ENCODE measurements at places on chromosomes 13 and 19.

- no peak for DNase-seq
These were observed 1.9 kb downstream of the RETN start for GRCh38 chr19:7670790-7671189.

GRCh38 chr13:112874751-112875300, 94.2 kb upstream of the MCF2L start:
- no peak for DNase-seq

- DNase-seq: no peak
These were observed 2.1 kb downstream of the ZNF575 start for GRCh38 chr19:43534816-43535761.

DNA sequence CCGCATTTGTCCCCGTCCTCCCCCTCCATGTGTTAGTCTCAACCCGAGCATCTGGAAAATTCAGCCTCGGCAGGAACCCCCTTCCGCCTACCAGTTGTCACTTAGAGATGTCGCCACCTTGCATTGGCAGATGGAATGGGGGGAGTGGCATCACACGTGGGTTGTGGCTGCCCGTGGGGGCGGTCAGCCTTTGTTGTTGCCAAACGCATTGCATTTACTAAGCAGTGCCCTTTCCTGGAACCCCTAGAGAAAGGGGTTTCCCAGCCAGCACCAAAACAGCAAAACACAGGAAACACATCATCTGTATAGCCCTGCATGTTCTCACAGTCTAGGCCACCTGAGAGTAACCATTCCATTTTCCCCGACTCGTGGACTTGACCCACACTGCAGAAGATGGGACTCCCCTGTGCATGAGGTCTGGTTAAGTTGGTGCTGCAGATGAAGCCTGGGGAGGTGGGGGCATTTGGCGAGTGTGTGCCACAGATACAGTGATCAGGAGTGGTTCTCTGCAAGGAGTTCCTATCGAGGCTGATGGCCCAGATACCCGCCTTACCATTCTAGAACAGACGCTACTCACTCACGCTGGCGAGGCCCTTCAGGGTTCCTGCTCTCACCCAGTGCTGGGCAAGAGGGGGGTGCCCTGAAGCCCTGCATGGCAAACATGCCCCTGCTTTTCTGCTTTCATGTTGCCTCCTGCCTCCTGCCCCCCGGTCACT, 38.3 kb downstream of the TMED1 start:
- peak; percentile 94 for DNase-seq

DNA sequence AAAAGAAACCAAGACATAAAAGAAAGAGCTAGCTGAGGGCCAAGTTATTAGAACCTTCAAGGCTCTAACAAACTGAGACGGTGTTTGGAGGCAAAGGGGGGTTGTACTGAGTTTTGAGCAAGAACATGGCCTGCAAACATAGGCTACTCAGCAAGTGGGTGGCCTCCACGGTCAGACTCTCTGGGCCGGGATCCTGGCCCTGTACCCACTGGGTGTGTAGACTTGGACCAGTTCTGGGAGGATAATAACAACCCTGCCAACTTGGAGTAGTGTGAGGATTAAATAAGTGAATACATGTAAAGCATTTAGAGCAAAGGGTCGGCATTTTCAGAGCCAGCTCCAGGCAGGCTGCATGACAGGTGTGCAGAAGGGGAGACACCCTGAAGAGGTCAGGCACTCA, 56.1 kb upstream of the TNFRSF19 start:
- DNase-seq: no peak

DNA sequence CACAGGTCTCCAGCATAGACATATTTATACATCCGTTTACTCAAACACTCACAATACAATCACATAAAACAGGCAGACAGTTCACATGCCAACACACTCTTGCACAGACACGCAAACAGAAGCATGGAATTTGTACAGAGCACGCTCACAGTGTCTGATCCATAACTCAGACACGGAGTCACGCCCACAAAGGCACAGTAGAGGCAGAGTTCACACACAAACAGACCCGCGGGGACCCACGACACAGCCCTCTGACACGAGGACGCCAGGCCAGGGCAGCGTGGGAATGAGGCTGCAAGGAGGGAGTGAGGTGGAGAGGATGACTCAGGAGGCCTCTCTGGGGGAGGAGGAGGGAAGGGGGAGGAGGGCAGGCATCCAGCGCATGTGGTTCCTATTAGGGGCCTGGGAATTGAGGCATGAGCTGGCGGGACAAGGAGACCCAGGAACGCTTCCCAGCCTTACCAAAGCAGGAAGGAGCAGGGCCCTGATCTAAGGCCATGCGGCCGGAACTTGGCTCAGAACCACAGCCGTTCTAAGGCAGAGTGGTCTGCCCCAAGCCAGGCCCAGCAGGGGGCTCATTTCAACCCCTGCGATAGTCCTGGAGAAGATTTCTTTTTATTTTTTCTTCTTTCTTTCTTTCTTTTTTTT, 9.1 kb upstream of the OLFM2 start:
- DNase-seq: no peak

DNA sequence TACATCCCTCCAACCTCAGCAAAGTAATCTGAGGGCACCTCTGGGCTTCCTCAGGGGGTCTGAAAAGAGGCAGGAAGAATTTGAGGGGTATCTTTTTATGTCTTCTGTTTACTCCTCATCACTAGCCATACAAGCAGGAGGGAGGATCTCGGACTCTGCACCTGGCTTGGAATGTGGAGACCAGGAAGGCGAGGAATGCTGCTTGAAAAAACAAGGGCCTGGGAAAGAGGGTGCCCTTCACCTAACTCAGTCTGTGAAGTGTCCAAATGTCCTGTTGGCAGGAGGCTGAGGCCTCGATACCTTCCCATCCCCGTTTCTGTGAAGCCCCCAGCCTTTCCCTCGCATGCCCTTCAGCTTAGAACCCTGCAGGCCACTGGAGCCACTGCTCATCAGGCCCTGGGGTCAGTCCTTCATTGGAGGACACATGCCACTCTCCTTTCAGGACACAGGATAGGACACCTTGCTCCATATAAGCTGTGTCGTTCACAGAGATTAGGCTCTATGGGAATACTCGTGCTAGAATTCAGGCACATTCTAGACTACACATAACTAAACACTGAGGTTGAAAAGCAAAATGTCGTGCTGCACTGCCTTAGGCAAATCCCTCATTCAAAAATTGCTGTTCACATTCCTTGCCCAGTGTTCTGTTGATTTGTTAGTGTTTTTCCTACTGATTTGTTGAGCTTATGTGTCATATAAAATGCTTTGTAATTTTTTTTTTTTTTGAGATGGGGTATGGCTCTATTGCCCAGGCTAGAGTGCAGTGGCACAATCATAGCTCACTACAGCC, 49.7 kb downstream of the ESD start:
- no peak for DNase-seq

DNA sequence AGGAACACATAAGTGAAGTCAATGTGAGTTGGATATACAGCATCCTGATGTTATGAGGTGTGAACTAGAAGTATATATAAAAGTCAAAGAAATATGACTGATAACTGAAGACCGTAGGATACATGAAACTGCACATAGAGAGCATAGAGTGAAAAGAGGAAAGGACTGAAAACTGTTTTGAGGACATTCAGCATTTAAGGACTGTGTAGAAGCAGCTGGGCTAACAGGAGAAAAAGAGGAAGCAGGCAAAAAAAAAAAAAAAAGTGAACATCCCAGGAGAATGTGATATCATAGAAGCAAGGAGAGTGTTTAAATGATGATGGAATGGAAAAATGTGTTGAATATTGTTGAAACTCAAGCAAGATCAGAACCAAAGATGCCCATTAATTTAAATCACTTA, 363.5 kb downstream of the PCDH20 start:
- no peak for DNase-seq

- DNase-seq: no peak
These were observed 1.1 kb downstream of the APC2 start for GRCh38 chr19:1450735-1451731.

DNA sequence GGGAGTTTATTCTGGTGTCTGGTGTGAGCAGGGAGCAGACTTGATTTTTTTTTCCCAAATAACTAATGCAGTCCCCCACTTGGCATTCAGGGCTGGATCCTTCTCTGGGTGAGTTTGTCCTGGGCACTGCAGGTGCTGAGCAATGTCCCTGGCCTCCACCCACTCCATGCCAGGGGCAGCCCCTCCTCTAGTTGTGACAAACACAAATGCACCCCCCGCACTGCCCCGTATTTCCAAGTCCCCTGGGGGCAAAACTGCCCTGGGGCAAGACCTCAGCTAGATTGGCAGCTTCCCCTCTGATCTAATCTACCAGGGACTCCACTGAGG, 6.4 kb downstream of the MOB3A start:
- DNase-seq: no peak

DNA sequence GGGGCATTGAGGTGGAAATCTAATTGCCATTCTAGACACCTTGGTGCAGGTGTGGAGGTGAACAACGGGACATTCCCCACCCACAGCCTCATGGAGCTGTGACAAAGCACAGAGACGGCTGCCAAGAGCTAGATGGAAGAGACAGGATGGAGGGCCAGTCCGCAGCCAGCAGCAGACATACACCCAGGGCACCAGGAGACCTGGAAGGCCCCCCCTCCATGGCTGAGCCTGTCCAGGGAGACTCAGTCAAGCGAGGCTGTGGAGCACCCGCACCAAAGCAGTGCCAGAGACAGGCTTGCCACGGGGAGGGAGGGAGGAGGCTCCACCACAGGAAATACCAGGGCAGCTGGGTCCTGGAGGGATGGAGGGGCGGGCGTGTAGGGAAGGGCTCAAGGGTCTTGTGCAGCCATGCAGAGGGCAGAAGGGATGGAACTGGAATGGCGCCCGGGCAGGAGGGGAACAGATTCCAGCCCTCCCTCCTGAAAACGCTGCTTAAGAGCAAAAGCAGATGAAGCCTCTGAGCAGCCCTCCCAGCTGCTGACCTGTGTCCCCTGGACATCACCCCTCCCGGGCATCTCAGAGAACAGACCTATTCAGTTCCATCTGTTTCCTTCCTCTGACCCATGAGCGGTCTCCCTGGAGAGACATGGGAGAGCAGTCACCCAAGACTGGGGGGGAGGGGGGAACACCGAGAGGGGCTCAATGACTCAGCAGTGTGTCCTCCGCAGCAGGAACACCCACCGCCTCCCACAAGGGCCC, 14.4 kb downstream of the EPS15L1 start:
- DNase-seq: no peak

- DNase-seq: no peak
These were observed 94.7 kb downstream of the MIPEP start for GRCh38 chr13:23794267-23795161.

GRCh38 chr13:57629821-57630235, 1.7 kb upstream of the PCDH17 start:
- DNase-seq: peak; percentile 16

- DNase-seq: no peak
These were observed 985.4 kb downstream of the DIAPH3 start for GRCh38 chr13:59178344-59178743.

GRCh38 chr13:73173279-73173811, 114.5 kb downstream of the KLF5 start:
- DNase-seq: no peak

- no peak for DNase-seq
These were observed 20.4 kb upstream of the NANOS3 start for GRCh38 chr19:13856497-13856896.

DNA sequence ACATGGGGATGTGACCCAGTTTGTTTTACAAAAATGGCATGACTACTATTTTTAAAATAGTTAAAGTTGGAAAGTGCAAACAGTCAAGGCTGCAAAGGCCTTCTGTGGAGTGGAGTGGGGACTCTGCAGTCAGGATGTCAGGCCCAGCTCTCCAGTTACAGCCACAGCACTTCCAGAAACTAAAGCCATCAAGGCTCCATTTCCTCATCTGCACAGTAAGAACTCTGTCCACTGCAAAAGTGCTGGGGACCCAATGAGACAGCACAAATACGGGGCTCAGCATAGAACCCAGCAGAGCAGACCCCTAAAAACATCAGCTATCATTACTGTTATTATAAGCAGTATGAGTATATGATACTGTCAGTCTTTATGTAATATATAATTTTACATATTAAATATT, 73.6 kb downstream of the SACS start:
- DNase-seq: no peak

DNA sequence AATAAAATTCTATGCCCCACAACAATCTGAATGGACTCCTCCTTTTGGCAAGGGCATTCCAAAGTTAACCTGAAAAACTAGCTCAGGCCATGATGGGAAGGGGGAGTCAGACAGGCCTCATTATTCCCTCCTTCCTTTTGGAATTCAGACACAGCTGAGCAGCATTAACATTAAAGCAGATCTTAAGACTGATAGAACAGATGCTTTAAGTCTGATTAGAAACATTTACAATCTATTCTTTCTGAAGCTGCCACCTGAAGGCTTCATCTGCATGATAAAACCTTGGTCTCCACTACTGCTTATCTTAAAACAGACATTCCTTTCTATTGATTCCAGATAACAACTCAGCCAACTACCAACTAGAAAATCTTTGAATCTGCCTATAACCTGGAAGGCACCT, 98.9 kb downstream of the UGGT2 start:
- DNase-seq: no peak

- DNase-seq: peak; percentile 14
These were observed 1.4 kb downstream of the STK11 start for GRCh38 chr19:1206864-1207450.

DNA sequence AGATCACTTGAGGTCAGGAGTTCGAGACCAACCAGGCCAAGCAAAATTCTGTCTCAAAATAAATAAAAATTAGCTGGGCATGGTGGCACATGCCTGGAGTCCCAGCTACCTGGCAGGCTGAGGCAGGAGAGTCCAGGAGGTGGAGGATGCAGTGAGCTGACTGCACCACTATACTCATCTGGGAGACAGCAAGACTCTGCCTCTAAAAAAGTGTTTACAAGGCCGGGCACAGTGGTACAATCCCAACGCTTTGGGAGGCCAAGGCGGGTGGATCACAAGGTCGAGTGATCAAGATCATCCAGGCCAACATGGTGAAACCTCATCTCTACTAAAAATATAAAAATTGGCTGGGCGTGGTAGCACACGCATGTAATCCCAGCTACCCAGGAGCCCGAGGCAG, 4.2 kb upstream of the DAPK3 start:
- no peak for DNase-seq

- no peak for DNase-seq
These were observed 8.7 kb upstream of the GGACT start for GRCh38 chr13:100597253-100597652.

GRCh38 chr13:30443957-30444404, 21.7 kb downstream of the UBE2L5 start:
- no peak for DNase-seq

DNA sequence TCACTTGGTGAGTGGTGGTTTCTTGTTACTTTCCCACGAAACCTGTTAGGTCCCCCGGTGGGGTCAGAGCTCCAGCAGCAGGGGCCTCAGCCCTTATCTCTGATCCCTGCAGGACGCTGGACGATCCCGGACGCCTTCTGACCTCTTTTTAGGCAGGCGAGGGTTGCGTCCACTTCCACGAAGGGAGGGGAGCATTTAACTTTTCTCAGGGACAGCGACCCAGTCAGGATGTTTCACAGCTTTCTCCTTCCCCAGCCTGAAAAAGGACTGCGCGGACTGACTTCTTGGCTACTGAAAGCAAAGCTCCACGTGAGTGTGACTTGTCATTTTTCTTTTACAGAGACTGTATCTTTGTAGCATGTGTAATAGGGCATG, 692 bp downstream of the ZNF234 start:
- no peak for DNase-seq

- no peak for DNase-seq
These were observed 15.8 kb downstream of the CYP4F3 start for GRCh38 chr19:15656467-15656866.

- DNase-seq: no peak
These were observed 1599.8 kb downstream of the OLFM4 start for GRCh38 chr13:54628383-54628782.

GRCh38 chr13:106835477-106835876, 267.5 kb upstream of the ARGLU1 start:
- no peak for DNase-seq

All from CD4-positive, alpha-beta T cell treated with Interleukin-4 for 4 hours (primary cell).